ENCODE measurements at places on chromosomes 7 and 10.
A peak's percentile ranks its signal among the peaks of the same experiment; 100 is the strongest.

DNA sequence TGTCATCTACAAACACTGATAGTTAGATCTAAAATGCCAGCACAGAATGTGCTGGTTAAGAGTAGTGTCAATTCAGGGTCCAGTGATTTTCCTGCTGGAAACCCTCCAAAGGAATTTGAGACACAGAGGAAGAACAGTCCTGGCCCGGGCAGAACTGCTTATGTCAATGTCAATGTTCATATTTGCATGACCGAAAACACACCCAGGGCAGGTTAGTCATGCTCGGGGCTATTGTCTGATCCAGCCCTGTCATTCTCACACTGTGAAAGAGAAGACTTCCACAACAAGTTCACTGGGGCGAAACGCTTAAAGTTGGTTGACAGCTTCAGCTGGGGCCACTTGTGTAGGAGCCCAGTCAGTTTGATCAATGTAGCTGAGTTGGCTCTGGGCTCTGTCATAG lies 139.3 kb downstream of the C1GALT1 start:
- no peak for DNase-seq
- no peak overlapping the region for H3K4me3 ChIP-seq
- no peaks in the 10 kb centered on the region for H3K27me3 ChIP-seq
- H3K27ac ChIP-seq, result no peak overlapping the region
- no peaks in the 10 kb centered on the region for H3K36me3 ChIP-seq

GRCh38 chr7:38178695-38179344 lies 775 bp downstream of the STARD3NL start:
- H3K27me3 ChIP-seq, result no peaks in the 10 kb centered on the region
- peak overlapping the region; percentile 84 for H3K4me3 ChIP-seq
- H3K36me3 ChIP-seq, result no peaks in the 10 kb centered on the region
- H3K4me1 ChIP-seq, result peaks cover 7% of the 10 kb centered on the region
- DNase-seq, result no peak

GRCh38 chr7:95669513-95669912 lies 73.2 kb upstream of the PDK4 start:
- H3K27me3 ChIP-seq, result no peaks in the 10 kb centered on the region
- no peak overlapping the region for H3K27ac ChIP-seq
- no peak overlapping the region for H3K4me3 ChIP-seq
- H3K4me1 ChIP-seq, result no peaks in the 10 kb centered on the region
- no peaks in the 10 kb centered on the region for H3K36me3 ChIP-seq

DNA sequence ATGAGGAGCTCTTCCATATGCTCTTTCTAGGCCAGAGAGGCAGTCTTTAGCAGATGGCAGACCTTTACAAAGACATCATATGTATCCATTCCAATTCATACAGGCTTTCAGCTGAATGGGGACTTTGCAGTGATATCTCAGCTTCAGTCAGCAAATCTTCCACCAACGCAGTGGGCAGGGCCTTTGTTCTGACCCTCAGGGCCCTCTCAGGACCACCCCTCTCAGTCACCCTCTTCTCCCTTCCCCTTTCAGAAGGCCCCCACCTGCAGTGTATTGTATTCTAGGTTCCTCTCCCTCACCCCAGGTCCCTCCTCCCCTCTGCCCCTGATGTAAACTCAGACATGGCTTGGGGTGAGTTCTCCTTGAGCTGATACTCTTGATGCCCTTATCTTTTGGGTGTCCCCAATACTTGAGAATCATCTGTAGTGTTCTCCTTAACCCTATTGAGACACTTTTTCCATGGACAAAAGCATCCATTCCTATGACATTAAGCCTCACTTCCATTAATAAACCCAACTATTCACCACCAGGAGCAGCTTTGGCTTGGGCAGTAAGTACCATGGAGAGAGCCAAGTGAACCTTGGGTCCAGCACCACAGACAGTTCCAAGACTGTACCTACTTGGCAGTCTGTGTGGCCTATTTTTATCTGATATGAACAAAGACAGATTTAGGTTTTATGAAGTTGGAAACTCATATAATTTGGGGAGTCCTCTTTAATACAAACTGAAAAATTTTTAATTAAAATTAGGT lies 62.7 kb downstream of the ADCYAP1R1 start:
- no peak overlapping the region for H3K27ac ChIP-seq
- no peaks in the 10 kb centered on the region for H3K36me3 ChIP-seq
- H3K27me3 ChIP-seq, result peaks cover 31% of the 10 kb centered on the region
- DNase-seq, result peak; percentile 70

DNA sequence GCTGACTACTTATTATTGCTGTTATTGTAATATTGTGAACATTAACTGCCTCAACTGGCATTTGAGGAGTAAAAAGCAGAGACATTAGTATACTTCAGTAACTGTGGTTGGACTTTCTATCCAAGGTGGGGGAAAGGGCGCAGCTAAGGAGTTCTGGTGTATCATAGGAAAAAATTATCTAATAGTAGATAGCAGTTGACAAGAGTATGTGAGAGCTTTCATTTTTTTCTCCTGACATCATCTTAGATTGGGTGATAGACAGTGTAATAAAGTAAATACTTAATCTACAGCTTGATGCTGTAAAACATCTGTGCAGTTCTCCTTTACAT lies 68.9 kb downstream of the PHTF2 start:
- no peaks in the 10 kb centered on the region for H3K4me1 ChIP-seq
- no peak overlapping the region for H3K4me3 ChIP-seq
- no peak overlapping the region for H3K27ac ChIP-seq
- H3K36me3 ChIP-seq, result no peaks in the 10 kb centered on the region

GRCh38 chr10:99560277-99561126 lies 27.8 kb downstream of the NKX2-3 start:
- H3K27ac ChIP-seq, result no peak overlapping the region
- H3K27me3 ChIP-seq, result peaks cover 8% of the 10 kb centered on the region
- H3K36me3 ChIP-seq, result no peaks in the 10 kb centered on the region
- H3K4me3 ChIP-seq, result no peak overlapping the region
- peaks cover 15% of the 10 kb centered on the region for H3K4me1 ChIP-seq
- peak; percentile 88 for DNase-seq

GRCh38 chr10:49023752-49024151 lies 84.1 kb upstream of the LRRC18 start:
- no peaks in the 10 kb centered on the region for H3K36me3 ChIP-seq
- H3K27ac ChIP-seq, result no peak overlapping the region
- no peak overlapping the region for H3K4me3 ChIP-seq
- DNase-seq, result no peak
- H3K27me3 ChIP-seq, result no peaks in the 10 kb centered on the region

GRCh38 chr7:151456782-151457181 lies 16.8 kb upstream of the CRYGN start:
- no peak overlapping the region for H3K4me3 ChIP-seq
- H3K36me3 ChIP-seq, result no peaks in the 10 kb centered on the region
- no peaks in the 10 kb centered on the region for H3K27me3 ChIP-seq
- peaks cover 25% of the 10 kb centered on the region for H3K4me1 ChIP-seq

GRCh38 chr10:96683065-96683464 lies 37.2 kb downstream of the PIK3AP1 start:
- H3K4me3 ChIP-seq, result no peak overlapping the region
- H3K27me3 ChIP-seq, result no peaks in the 10 kb centered on the region
- H3K36me3 ChIP-seq, result no peaks in the 10 kb centered on the region
- DNase-seq, result no peak
- no peaks in the 10 kb centered on the region for H3K4me1 ChIP-seq
- no peak overlapping the region for H3K27ac ChIP-seq

DNA sequence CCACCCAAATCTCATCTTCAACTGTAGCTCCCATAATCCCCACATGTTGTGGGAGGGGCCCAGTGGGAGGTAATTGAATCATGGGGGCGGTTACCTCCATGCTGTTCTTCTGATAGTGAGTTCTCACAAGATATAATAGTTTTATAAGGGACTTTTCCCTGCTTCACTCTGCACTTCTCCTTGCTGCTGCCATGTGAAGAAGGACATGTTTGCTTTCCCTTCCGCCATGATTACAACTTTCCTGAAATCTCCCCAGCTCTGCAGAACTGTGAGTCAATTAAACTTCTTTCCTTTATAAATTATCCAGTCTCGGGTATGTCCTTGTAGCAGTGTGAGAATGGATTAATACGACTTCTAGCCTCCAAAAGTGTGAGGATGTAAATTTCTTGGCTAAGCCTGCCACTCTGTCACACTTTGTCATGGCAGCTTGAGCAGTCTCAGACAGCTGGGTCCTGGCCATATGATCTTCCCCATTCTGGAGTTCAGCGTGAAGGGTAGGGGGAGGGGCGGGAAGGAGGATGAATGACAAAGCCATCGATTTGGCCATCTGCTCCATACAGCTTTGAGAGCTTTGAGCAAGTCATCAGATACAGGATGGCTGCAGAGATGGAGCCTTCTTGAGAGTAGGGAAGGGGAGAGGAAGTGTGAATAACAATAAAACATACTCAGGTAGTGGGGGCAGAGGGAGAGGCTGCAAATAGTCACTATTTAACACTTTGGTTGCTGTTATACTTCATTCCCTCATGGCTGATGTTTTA lies 19.1 kb upstream of the INPP5F start:
- no peak overlapping the region for H3K27ac ChIP-seq
- no peak for DNase-seq
- no peaks in the 10 kb centered on the region for H3K36me3 ChIP-seq
- peaks cover 4% of the 10 kb centered on the region for H3K4me1 ChIP-seq
- H3K4me3 ChIP-seq, result no peak overlapping the region

- H3K27me3 ChIP-seq, result no peaks in the 10 kb centered on the region
- H3K4me1 ChIP-seq, result no peaks in the 10 kb centered on the region
- no peak overlapping the region for H3K27ac ChIP-seq
- no peak overlapping the region for H3K4me3 ChIP-seq
- H3K36me3 ChIP-seq, result no peaks in the 10 kb centered on the region
Measured at GRCh38 chr7:17948526-17949238, 8.4 kb upstream of the SNX13 start.

- no peaks in the 10 kb centered on the region for H3K4me1 ChIP-seq
- no peak overlapping the region for H3K27ac ChIP-seq
- DNase-seq, result no peak
Measured at GRCh38 chr7:28077616-28078015, 103.0 kb downstream of the JAZF1 start.

DNA sequence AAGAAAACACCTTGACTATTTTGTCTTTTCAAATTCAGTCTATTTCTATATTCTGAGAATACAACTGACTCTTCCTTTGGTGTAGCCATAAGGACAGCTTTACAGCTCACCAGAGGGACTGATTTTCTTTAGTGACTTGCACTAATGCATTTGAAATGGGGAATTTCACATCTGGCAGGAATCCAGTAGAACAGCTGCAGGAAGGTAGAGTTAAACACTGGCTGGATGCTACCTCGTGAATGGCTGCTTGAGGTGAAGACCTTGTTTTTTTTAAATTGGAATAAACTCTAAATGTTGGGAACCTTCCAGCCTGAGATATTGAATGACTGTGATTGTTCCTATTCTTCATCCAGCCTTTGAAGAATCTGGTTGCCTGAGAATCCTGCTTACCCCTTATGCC lies 139.5 kb upstream of the STK17A start:
- no peak for DNase-seq
- no peak overlapping the region for H3K27ac ChIP-seq
- H3K27me3 ChIP-seq, result no peaks in the 10 kb centered on the region

DNA sequence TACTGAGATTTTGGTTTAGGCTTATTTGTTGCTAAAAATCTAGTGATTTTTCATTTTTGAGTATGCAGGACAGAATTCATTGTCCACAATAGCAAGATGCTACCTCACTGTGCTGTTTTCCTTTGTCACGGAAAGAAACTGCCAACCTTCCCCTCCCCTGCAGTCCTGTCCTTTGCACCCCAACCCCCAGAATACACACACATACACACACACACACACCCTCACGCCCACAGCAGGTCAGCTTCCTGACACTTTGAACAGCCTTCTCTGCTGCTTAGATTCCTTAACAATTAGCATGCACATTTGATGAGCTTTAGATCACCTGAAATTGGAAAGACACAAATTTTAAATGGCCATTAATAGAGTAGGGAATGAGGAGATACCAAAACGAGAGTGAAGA lies 32.1 kb downstream of the ARMC3 start:
- no peaks in the 10 kb centered on the region for H3K4me1 ChIP-seq
- no peaks in the 10 kb centered on the region for H3K36me3 ChIP-seq
- no peaks in the 10 kb centered on the region for H3K27me3 ChIP-seq
- H3K4me3 ChIP-seq, result no peak overlapping the region

- no peaks in the 10 kb centered on the region for H3K36me3 ChIP-seq
- H3K27ac ChIP-seq, result no peak overlapping the region
- H3K4me1 ChIP-seq, result peaks cover 17% of the 10 kb centered on the region
- peaks cover 82% of the 10 kb centered on the region for H3K27me3 ChIP-seq
- DNase-seq, result no peak
- no peak overlapping the region for H3K4me3 ChIP-seq
Measured at GRCh38 chr10:22323538-22324305, 2.8 kb downstream of the BMI1 start.

DNA sequence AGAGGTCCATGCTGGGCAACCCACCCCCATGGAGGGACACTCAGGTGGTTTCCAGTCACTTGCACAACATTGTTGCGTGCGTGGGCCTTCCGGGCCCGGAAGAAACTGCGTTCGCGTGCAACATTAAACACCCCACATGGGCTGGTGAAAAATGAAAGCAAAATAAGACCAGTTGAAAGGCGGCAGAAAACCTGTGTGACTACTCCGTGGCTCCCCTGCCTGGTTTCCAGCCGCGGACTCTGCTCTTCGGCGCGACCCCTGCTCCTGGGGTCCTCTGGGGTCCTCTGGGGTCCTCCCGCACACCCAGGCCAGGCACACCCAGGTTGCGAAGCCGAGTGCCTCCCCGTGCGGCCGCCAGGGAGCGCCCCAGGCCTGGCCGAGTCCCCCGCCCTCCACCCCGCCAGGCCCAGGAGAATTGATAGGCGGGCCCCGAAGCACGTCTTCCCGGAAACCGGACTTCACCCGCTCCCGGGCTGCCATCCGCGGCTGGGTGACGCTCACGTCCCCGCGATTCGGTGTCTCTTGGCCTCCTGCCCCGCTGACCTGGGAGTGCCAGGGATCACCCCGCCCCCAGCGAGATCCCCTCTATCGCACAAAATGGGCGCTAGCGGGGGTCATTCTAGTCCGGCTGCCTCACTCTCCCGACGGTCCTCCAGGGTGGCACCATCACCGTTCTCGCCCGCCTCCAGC lies 1.9 kb upstream of the SH2D4B start:
- no peaks in the 10 kb centered on the region for H3K36me3 ChIP-seq
- no peak overlapping the region for H3K27ac ChIP-seq
- peaks cover 15% of the 10 kb centered on the region for H3K4me1 ChIP-seq
- H3K4me3 ChIP-seq, result no peak overlapping the region
- H3K27me3 ChIP-seq, result peaks cover 3% of the 10 kb centered on the region
- peak; percentile 41 for DNase-seq

GRCh38 chr7:148914208-148914777 lies 30.2 kb upstream of the EZH2 start:
- H3K27me3 ChIP-seq, result no peaks in the 10 kb centered on the region
- H3K36me3 ChIP-seq, result no peaks in the 10 kb centered on the region
- H3K4me3 ChIP-seq, result no peak overlapping the region
- no peak for DNase-seq
- H3K27ac ChIP-seq, result no peak overlapping the region

GRCh38 chr10:84333864-84334451 lies 5.6 kb downstream of the CCSER2 start:
- no peaks in the 10 kb centered on the region for H3K27me3 ChIP-seq
- DNase-seq, result no peak
- H3K36me3 ChIP-seq, result no peaks in the 10 kb centered on the region

Data from neural progenitor cell (in vitro differentiated cells).